KG1 (cell line): ENCODE measurements at places on chromosomes 4 and X.

- no peak for DNase-seq
These were observed 38.6 kb downstream of the COX7B2 start for GRCh38 chr4:46870411-46870810.

DNA sequence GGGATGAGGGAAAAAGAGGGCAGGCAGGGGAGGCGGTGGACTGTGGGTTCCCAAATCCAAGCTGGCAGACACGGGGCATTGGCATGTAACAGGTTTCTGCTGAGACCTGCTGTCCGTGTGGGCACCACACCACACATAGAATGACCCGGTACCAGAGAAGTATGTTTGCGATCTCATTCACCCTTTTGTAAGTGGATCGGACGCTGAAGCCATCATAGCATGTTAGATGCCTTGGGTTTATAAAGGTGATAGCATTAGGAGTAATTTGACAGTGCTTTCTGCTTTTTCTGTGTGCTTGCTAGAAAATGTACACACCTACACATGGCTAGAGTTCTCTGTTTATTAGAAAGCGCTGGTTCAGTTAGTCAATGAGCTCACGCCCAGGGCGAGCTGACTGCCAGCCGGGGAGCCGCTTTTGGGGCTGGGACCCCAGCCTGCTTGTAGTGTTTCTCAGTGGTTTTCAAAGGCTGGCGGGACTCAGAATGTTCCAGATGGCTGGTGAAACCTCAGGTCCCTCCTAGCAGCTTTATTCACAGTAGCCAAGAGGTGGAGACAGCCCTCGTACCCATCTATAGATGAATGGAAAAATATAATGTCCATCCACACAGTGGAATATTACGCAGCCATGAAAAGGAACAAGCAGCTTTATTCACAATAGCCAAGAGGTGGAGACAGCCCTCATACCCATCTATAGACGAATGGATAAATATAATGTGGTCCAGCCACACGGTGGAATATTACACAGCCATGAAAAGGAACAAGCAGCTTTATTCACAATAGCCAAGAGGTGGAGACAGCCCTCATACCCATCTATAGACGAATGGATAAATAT lies 579 bp downstream of the IL3RA start:
- peak; percentile 80 for DNase-seq

GRCh38 chr4:36273276-36273675 lies 8.1 kb upstream of the DTHD1 start:
- DNase-seq = no peak

DNA sequence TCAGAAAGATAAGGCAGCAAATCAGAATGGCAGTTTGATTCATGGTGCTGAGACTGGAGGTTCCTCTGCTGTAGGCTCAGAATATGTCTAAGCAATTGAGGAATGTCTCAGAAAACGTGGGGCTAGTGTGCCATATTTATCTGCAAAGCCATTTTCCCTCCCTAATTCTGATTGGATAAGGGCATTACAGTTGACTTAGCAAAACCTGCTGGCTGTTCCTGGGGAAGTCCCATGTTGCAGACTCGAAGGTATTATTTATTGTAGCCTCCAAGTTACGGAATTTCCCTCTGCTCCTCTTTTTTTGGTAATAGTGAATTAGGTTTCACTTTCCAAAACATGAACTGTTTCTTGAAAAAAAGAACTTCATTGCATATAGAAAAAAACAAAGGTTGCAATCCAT lies at the start of gene CXCL10:
CXCL10 (minus strand) TSS at position 109 of the 400 bp plus-strand sequence; CDS start at position 43, 66 bp downstream.
- DNase-seq = no peak

DNA sequence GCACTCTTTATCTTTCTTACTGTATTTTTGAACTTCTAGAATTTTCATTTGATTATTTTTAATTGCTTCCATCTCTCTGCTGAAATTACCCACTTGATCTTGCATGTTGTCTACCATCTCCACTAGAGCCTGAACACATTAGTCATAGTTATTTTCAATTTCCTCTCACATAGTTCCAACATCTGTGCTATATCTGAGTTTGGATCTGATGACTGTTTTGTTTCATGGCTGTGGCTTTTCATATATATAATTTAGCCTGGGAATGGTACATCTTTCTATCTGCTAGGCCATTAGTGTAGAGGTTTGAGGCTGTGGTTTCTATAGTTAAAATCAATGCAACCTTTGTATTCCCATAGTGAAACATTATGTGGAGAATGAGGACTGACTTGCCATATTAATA lies 33.2 kb downstream of the NPY2R start:
- no peak for DNase-seq

GRCh38 chrX:37424000-37424429 lies 74.9 kb downstream of the PRRG1 start:
- no peak for DNase-seq
